ENCODE measurements at places on chromosomes 7 and 10. TPM values are rescaled to one million over a fixed set of nuclear protein-coding genes. Genes with fewer than 3 reads are reported as not detected.

Gene OR6V1
- not detected for total RNA-seq

Gene CYP2E1
- total RNA-seq, result 0.40 TPM

Gene CHN2
- total RNA-seq, result not detected

Gene PRKAR2B
- 1.6 TPM for total RNA-seq

Gene LAMTOR4
- total RNA-seq, result 167 TPM

Gene ARF5
- total RNA-seq, result 155 TPM

Gene TMEM213
- total RNA-seq, result not detected

Gene FAM180A
- 78.5 TPM for total RNA-seq

Gene CYREN
- 44.0 TPM for total RNA-seq

Gene SPDYE11
- total RNA-seq, result not detected

Gene EN2
- total RNA-seq, result not detected

Gene ZNF438
- total RNA-seq, result 2.8 TPM

Gene LIPM
- not detected for total RNA-seq

Gene PAX4
- not detected for total RNA-seq

Gene ZNF117
- 4.7 TPM for total RNA-seq

Gene PRRT4
- total RNA-seq, result under 0.01 TPM

Gene CLEC5A
- total RNA-seq, result not detected

Gene DENND2A
- 22.2 TPM for total RNA-seq

Gene ADCYAP1R1
- under 0.01 TPM for total RNA-seq

Gene GIMAP2
- total RNA-seq, result 1.6 TPM

Gene TRPV5
- total RNA-seq, result not detected

Gene OR2A7
- 0.26 TPM for total RNA-seq

Gene RPEL1
- not detected for total RNA-seq

Gene UCMA
- not detected for total RNA-seq

Gene ELN
- 55.2 TPM for total RNA-seq

Gene BAZ1B
- total RNA-seq, result 61.3 TPM

Measured in aortic smooth muscle cell (primary cell).